ENCODE measurements at places on chromosomes 5 and 9.

DNA sequence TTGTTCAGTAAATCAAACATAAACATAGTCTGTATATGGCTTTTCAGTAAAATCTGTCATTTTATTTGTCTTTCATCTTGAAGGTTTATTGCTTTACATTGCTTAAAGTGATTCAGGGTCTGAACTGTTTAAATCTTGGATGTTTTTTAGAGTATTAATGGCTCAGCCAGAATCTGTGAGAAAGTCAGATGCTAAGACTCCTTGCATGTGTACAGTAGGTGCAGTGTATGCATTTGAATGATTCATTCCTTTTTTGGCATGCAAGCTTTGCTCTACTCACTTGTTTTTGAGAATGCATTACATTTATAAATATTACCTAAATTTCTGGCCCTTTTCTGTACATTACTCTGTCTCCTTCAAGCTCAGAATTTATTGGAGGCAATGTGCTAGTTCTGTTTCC lies 271.0 kb upstream of the RIOK2 start:
- no peak for DNase-seq

DNA sequence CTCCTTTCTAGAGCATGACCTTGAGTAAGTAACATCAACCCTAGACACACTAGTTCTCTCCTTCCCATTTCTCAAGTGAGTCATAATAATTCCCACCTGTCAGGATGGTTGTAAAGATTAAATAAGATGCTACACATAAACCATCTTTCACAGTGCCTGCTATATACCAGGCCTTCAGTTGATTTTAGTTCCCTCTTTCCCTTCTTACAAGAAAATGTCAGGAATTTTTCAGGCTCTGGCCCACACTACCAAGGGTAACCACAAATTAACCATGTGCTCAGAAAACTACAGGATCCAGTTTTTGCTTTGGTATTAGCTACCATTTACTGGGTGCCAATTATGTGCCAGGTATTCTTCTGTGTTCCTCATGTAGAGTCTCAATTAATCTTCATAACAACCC lies 42.7 kb upstream of the RARS1 start:
- no peak for DNase-seq

DNA sequence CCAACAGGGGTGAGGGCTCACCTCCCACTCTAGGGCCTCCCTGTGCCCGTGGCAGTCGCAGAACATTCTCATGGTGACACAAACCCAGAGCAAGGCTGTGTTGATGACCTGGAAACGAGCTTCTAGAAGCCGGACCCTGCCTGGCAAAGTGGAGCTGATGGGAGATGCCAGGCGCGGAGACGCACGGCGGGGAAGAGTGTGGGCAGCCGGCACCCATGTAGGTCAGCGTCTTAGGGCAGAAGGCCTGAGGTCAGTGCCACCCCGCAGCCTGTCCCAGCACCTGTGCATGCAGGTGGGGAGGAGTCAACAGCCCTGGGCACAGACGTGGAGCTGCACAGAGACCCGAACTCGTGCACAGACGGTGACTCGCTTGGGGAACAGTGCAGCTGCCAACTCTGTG lies 5.4 kb downstream of the SLC6A18 start:
- no peak for DNase-seq

DNA sequence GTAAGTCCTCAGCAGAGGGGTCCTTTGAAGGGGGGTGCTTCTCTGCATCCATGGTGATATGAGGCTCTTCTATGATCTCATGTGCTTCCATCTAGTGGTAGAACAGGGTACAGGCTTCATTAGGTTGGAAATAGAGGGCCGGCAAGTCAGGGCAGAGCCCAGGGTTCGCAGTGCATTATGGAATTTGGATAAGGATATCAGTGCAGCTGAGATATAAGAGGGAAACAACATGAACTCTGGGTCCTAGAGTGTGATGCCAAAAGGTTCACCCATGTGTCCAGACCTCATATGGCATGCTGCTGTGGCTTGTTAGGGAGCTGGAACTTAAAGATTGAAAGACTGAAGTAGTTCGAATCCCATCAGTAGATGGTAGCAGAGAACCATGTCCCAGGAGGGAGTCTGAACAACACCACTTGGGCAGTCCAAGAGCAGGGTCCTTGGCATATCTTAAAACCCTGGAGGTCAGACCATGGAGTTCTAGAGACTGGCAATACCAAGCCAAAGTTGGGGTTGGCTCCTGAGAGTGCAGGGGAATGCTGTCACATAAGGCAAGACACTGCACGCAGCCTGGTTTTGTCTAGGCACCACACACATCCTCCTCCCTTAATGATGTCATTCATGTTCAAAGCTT lies 2.3 kb downstream of the FAM221B start:
- no peak for DNase-seq

DNA sequence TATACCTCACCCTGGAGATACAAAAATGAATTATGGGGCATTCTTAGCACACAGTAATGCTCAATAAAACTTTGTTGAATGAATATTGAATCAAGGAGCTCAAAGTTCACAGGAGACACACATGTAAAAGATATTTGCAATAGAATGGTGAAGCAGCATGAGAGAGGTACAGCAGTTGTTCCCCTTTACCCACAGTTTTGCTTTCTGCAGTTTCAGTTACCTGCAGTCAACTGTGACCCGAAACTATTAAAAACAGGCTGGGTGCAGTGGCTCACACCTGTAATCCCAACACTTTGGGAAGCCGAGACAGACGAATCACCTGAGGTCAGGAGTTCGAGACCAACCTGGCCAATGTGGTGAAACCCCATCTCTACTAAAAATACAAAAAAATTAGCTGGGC lies 2.4 kb upstream of the OR5C1 start:
- no peak for DNase-seq

- DNase-seq = peak; percentile 0
Measured at GRCh38 chr9:130579738-130580463, 524 bp downstream of the FUBP3 start.

- no peak for DNase-seq
Measured at GRCh38 chr5:54721116-54721515, 203.6 kb downstream of the SNX18 start.

DNA sequence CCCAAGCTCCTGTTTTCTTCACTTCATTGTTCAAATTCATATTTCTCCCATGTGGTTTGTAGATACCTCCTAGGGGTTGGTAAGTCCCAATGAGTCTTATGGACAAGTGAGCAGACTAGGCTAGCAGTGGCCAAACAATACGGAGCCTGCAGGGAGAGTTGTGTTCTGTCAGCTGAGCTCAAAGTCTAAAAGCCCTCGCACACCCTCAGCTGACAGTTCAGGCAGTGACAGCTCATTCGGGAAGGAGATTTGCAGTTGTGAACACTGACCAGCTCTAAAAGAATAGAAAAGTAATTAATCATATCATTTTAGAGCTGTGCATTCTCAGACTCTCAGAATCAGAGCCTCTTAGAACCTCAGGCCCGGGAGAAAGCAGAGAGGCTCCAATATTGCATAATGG lies 95.1 kb downstream of the SH3TC2 start:
- no peak for DNase-seq

GRCh38 chr5:759111-759751 lies 25.3 kb downstream of the ZDHHC11B start:
- DNase-seq = no peak

DNA sequence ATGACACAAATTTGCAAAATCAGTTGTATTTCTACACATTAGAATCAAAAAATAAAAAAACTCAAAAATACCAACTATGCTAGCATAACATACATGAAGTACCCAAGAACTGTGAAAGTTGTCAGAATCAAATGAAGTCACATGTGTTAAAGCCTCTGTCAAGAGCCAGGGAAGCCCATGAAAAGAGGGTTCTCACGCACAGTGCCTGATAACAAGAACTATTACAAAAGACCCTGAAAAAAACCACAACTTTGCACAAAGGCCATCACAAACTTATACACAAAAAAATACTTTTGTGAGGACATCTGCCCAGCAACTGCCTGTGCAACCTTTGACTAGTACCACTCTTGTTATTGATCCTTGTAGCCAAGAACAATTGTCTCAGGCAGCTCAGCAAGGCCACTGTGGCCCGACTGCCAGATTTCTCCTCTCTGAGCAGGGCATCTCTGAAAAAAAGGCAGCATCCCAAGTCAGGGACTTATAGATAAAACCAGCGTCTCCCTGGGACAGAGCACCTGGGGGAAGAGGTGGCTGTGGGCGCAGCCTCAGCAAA lies 28.9 kb upstream of the HNRNPA0 start:
- no peak for DNase-seq

GRCh38 chr9:108568093-108568492 lies 287.7 kb downstream of the ACTL7B start:
- no peak for DNase-seq

DNA sequence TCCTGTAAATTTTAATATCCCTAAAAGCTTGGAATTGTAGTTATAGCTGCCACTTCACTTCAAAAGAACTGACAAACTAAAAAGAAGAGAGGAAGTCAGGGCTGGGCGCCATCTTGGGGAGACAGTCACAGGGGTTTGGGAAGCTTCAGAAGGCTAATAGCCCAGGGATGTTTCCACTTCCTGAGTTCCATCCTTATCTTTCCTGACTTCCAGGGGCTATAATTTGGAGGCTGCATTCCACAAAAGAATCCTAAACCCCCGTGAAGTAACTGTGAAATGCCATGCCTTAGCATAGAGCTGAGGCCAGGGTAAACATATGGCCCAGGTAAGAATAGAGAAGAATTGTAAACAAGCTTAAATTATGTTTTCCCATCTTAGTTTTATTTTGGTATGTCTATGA lies 75.4 kb upstream of the LPAR1 start:
- no peak for DNase-seq

- no peak for DNase-seq
Measured at GRCh38 chr5:141517312-141517711, 28.4 kb downstream of the PCDHGC5 start.

DNA sequence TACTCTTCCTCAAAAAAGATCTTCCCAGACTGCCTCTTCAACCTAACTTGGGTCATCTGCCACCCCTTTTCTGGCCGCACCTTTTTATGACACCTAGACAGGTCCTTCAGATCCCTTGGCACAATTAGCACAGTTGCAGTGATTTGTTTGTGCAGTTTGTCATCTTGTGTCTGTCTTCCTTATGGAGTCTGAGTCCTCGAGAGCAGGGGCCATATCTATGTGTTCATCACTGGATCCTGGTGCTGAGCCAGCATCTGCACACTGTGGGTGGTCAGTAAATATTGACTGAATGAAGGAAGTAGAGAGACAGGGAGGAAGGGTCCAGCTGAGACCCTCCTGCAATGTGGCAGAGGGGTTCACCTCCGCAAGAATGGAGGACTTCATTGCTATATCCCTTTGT lies 14.4 kb downstream of the ERGIC1 start:
- DNase-seq = no peak

- DNase-seq = no peak
Measured at GRCh38 chr5:84393969-84394368, 9.3 kb upstream of the EDIL3 start.

GRCh38 chr5:150340614-150341255 lies 16.8 kb upstream of the TCOF1 start:
- DNase-seq = no peak

DNA sequence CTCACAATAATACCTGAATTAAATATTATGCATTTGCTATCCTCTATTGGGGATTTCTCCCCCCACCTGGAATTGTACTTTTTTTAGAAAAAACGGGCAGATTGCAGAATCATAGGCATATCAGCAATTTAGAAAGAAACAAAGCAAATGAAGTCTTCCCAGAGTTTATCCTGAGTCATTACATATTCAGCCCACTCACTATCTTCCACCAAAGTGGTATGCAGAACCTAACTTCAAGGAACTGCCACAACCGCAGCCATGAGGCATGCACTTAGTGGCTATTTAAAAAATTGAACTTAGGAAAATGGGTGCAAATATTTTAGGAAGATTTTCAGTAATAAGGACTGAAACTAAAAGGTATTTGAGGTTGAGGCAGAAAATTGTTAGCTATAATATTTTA lies 48.6 kb downstream of the UBAP1 start:
- DNase-seq = no peak

DNA sequence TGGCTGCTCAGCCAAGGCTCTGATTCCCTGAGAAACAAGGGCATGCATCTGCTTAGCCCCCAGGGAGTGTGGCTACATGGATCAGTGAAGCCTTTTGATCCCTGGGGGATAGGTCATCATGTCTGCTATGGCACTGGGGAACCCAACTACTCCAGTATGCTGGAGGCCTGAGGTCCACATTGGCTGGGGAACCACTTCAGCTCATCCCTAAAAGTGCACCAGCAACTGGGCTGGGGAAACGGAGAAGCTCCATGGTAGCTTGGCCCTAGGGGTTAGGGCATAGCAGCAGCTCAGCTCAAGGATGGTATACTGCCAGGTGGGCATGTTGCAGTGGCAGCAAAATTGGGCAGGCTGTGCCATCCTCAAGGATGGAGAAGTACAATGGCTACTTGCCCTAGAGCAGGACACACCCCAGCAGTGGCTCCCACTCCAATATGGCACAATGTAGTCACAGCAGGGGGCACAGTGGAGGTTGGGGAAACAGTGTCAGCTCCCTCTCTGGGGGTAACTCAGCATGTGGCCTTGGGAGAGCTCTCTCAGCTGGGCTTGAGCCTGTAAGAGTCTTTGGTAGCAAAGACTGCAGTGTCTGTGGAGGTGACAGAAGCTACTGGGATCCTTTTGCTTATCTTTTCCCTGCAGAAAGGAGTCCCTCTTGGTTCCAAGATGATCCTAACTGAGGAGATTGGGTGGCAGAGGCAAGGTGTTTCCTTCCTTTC lies 111.5 kb upstream of the FSTL4 start:
- no peak for DNase-seq

- DNase-seq = no peak
Measured at GRCh38 chr9:94086486-94087345, 2.5 kb downstream of the PTPDC1 start.

GRCh38 chr5:132750471-132751230 lies 3.4 kb downstream of the CCNI2 start:
- DNase-seq = no peak

DNA sequence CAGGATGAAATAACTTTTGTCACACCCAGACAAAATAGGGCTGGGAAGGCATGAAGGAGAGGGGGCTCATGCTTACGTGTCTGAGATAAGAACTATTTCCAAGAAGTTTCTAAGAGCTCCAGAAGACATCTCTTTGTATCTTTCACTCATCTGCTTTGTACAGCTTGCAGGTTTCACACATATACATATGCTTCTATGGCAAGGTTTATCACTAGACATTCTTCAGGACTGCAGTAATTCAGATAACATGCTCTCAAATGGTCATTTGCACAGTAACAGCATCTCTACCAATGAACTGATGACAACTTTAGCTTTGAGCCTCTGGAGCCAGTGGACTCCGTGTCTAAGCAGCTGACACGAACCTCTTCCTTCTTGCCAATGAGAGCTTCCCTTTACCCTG lies 3.2 kb downstream of the OR1J1 start:
- DNase-seq = no peak

GRCh38 chr5:161311965-161312364 lies 234.6 kb downstream of the GABRB2 start:
- no peak for DNase-seq

- DNase-seq = no peak
Measured at GRCh38 chr9:80359941-80360881, 788.4 kb downstream of the TLE4 start.

- DNase-seq = no peak
Measured at GRCh38 chr5:133466556-133467334, 145.6 kb downstream of the FSTL4 start.

- no peak for DNase-seq
Measured at GRCh38 chr5:12073426-12073825, 169.2 kb upstream of the CTNND2 start.
